Right renal pelvis (tissue), 4 donors: ENCODE measurements at places on chromosomes 6 and 20. TPM values are rescaled to one million over a fixed set of nuclear protein-coding genes. Genes with fewer than 3 reads are reported as not detected.

GRCh38 chr6:117956386-117956785, 49.3 kb downstream of the SLC35F1 start:
- no peak for DNase-seq

- DNase-seq: no peak
These were observed 249.5 kb downstream of the SOX4 start for GRCh38 chr6:21842875-21843645.

GRCh38 chr20:23419995-23420901, 1.0 kb downstream of the NAPB start:
- no peak for DNase-seq

GRCh38 chr6:8539453-8539852, 104.1 kb upstream of the SLC35B3 start:
- DNase-seq: no peak

GRCh38 chr6:31210741-31211532, 40.5 kb upstream of the POU5F1 start:
- DNase-seq: no peak

DNA sequence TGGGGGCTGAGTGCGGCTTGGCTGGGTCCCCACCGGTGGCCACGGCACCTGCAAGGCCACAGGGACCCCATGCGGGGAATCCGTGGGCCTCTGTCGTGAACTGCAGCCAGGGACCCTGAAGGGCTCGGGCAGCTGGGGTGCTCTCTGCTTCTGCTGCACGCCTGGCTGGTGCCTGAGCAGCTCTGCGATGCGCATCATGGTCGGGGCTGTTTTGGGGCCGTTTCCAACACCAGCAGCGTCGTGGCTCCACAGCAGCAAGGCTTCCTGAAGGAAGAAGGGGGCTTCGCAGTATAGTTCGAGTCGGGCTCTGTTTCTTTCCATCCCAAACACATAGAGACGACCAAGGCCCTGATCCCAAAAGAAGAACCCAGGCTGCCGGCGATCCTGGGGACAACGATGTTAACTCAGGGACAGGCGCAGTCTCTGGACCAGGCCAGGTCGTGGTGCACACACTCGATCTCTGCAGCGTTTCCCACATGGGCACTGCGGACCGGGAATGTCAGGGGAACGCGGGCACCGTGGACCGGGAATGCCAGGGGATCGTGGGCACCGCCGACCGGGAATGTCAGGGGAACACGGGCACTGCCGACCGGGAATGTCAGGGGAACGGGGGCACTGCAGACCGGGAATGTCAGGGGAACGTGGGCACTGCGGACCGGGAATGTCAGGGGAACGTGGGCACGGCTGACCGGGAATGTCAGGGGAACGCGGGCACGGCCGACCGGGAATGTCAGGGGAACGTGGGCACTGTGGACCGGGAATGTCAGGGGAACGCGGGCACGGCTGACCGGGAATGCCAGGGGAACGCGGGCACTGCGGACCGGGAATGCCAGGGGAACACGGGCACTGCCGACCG, 36.8 kb upstream of the BHLHE23 start:
- no peak for DNase-seq

Gene ADGRG6
- 31.5 TPM for polyA plus RNA-seq

Gene CCDC28A
- polyA plus RNA-seq: 31.2 TPM

Gene SRMS
- polyA plus RNA-seq: 0.31 TPM

GRCh38 chr6:158674342-158675131, 24.7 kb downstream of the SYTL3 start:
- no peak for DNase-seq

Gene MYLK4
- polyA plus RNA-seq: 0.87 TPM

DNA sequence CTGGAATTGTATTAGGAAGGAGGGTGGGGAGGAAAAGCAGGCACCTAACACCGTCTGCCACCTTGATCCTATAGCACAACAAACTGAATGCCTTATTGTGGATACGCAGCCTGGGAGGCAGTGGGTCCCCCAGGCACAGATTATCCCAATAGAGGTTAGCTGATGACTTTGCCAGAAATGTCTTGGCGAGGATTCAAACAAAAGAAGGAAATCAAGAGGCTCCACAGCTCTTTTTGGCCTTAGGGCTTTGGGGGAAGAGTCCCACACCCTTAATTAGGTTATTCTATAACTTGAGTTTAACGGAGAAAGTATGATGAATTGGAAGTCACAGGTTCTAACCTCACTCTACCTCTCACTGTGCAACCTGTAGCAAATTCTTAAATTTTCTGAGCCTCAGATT, 102.0 kb downstream of the MRPL14 start:
- no peak for DNase-seq
